ENCODE measurements at places on chromosomes 7 and 10.
A peak's percentile ranks its signal among the peaks of the same experiment; 100 is the strongest.

GRCh38 chr10:103834436-103835095, 20.8 kb downstream of the SH3PXD2A start:
- no peak for DNase-seq

DNA sequence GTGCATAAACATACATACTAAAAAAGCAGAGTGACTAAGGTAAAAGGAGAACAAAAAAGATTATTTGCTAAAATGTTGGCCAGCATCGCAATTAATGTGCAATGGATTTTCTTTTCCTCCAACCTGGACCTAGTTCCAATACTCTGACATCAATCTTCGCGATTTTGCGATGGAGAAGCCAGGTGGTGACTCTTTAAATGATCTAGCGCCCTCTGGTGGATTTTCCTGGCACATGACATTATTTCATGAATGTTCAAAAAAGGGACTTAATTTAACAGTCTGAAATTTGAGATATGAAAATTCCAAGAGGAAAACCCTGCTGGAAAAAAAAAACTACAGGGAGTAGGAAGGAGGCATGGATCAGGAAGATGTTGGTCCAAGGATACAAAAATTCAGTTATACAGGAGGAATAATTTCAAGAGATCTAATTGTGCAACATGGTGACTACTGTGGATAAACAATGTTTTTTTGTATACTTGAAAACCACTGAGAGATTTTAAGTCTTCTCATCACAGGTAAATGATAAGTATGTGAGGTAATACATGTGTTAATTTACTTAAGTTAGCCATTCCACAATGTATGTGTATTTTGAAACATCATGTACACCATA, 4.3 kb upstream of the KCNMA1 start:
- DNase-seq, result no peak

DNA sequence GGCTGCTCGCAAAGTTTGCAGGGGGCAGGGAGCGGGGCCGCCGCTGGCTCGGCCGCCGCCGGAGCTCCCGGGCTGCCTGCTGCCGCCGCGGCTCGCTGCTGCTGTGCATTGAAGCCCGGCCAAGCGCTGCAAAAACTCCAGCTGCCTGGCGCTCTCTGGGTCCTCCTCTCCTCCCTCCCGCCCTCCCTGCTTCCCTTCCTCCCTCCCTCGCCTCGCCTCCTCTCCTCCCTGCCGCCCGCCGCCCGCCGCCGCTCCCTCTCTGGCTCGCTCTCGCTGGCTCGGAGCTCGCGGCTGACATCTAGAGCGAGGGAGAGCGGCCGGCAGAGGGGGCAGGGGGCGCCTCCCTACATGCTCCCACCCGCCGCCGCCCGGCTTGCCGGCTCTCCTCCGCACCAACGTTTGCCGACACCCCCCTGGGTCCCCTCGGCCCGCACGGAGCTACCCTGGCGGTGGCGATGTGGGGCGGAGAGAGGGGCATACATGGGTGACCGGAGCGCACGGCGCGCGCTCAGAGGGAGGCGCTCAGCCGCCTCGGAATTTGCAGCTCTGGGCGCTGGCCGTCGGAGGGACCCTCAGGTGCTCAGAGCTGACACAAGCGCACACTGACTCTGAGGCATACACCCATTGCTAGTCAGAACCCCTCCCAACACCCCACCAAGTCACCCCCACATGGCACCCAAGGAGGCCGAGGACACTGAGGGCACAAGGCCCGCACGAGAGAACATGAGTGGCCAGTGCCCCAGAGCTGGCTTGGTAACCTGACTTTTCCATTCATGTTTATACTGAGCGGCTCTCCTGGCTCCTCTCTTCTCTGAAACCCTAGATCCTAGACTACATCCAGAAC, 1.2 kb upstream of the PLXNA4 start:
- no peak for DNase-seq

GRCh38 chr10:22640359-22640758, 74.0 kb downstream of the PIP4K2A start:
- no peak for DNase-seq

DNA sequence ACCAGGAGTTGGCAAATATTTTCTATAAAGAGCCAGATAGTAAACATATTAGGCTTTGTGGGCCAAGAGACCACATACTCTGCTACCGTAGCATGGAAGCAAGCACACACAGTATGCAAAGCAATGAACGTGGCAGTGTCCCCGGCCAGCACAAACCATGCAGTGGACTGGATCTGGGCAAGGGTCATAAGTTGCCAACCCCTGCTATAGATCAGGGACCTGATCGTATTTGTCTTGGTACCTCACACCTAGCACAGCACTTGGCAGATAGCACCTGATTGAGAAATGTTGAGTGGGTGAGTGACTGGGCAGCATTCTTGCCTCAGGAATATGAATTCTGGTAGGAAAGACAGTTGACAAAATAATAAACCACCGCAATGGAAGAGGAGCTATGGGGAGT, 331.9 kb downstream of the FGFR2 start:
- no peak for DNase-seq

DNA sequence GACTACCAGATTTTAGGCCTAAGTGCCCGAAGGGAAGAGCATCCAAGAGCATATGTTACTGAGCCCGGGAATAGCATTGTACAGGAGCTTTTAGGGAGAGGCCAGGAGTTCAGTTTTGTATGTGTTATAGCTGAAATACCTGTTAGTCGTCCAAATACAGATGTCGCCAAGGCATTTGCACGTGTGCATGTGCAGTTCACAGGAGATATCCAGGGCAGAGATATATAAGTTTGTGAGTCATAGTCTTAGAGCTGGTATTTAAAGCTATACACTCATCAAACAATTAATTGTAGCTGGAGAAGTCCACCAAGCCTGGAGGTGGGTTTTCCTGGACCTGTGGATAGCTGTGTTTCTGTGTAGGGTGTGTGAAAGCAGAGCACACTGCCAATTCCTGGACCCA, 394.0 kb upstream of the FZD8 start:
- no peak for DNase-seq

DNA sequence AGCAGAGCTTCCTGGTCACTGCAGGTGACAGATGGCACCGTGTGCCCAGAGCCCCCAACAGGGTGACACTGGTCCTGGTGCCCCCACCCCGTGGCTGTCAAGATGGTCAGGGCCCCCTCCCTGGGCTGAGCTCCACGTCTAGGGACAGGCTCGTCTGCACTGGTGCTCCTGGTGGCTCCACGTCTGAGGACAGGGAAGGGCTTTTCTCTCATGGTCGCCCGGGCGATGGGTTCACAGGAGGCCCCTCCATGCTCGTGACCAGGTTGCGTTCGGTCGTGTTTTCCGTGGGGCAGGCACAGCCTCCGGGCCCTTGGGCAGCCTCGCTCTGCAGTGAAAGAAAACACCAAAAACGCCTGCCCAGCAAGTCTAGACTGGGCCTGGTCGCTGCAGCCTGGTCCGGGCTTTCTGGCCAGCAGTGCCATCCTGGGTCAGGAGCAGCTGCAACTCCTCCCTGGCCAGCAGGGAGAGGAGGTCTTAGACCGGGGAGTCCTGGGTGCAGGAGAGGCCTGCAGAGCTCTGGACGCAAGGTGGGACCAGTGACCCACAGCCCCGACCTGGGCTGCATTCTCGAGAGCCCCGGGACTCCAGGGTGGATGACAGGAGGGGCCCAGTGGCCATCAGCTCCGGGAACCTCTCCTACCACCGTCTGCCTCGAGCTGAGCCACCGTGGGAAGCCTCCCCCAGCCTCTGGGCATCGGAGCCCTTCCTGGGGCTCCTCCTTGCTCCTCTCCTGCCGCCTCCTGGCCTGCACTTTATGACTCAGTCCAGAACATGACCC, 27.9 kb upstream of the UTF1 start:
- DNase-seq, result no peak

DNA sequence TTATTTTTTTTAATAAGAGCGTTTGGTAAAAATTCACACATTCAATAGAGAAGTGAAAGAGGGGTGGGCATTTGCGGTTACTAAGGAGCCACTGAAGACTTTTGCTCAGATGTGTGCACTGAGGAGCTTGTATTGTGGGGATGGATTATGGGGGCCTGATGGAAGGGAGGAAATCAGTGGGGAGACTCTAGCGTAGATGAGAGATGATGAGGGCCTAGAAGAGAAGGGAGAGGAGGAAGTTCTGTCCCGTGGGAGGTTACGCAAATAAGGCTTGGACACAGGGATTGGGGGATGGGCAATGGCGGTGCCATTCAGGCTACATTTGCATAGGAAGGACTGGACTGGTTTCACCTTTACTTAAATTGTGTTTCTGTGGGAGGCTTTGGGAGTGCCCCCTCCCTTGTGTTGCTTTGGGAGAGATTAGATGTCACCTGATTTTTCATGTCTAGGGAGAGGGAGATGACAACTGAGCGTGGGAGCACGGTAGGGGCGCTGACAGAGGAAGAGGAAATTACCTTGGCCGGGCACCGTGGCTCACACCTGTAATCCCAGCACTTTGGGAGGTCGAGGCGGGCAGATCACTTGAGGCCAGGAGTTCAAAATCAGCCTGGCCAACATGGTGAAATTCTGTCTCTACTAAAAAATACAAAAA, 2.2 kb upstream of the HIP1 start:
- DNase-seq, result no peak

DNA sequence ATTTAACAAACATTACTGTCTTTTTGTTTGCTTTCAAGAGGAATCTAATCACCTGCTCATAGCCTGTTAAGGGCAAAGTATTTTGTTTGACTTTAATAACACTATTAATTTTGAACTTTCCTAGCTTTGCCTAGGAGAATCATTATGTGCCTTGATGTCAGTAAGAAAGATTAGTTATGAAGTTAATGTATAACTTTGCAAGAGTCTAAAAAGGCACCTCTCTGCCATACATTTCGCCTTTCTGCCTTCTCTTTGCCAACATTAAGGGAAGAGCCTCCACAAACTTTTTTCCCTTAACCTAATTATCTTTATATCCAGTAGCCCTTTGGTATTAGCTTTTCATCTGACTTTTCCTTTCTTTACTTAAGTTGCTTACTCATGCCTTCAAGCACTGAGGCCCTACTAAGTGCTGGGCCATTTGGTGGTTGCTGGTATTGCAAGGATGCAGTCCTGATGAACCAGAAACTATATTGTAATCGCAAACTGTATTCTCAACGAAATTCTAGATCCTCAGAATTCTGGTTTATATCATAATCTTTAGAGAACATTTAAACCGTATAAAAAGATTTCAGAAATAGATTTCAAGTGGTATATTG, 108.5 kb downstream of the SND1 start:
- no peak for DNase-seq

- no peak for DNase-seq
These were observed 674 bp upstream of the FRA10AC1 start for GRCh38 chr10:93703066-93703465.

GRCh38 chr7:114944745-114945625, 23.1 kb downstream of the MDFIC start:
- peak; percentile 83 for DNase-seq

DNA sequence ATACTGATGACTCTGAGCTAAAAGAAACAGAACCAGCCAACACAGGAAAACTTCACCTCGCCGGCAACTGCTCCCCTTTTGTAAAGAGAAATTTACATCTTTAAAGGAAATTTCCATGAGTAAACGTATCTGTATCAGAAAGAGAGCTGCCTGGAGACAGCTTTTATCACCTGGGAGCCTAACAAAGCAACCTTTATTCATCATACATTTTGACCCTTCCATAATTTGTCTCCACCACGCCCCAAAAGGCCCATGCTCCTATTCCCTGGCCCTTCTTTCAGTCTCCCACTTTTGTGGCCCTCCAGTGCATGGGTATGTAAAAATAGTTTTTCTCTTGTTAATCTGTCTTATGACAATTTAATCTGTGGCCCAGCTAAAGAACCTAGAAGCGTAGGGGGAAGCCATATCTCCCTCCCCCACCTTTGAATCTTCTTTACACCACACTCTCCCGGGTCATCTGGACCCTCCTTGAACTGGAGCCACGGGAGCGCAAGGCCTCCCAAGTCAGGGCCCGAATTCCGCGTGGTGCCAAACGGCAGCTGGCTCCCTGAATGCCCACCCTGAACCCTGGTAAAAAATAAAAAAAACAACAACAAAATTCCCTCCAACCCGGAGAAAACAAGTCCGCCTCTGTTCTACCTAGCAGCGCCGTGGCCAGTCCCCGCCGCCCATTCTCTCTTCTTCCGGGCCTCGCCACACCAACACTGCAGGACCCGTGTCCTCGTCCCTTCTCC, 15.4 kb upstream of the FKBP9 start:
- DNase-seq, result no peak

- DNase-seq, result no peak
These were observed 6.3 kb upstream of the NSMCE4A start for GRCh38 chr10:121981346-121981745.

- DNase-seq, result no peak
These were observed 10.9 kb downstream of the PAPSS2 start for GRCh38 chr10:87670586-87670985.

- DNase-seq, result no peak
These were observed 89.8 kb upstream of the SAMD8 start for GRCh38 chr10:75021379-75022249.

DNA sequence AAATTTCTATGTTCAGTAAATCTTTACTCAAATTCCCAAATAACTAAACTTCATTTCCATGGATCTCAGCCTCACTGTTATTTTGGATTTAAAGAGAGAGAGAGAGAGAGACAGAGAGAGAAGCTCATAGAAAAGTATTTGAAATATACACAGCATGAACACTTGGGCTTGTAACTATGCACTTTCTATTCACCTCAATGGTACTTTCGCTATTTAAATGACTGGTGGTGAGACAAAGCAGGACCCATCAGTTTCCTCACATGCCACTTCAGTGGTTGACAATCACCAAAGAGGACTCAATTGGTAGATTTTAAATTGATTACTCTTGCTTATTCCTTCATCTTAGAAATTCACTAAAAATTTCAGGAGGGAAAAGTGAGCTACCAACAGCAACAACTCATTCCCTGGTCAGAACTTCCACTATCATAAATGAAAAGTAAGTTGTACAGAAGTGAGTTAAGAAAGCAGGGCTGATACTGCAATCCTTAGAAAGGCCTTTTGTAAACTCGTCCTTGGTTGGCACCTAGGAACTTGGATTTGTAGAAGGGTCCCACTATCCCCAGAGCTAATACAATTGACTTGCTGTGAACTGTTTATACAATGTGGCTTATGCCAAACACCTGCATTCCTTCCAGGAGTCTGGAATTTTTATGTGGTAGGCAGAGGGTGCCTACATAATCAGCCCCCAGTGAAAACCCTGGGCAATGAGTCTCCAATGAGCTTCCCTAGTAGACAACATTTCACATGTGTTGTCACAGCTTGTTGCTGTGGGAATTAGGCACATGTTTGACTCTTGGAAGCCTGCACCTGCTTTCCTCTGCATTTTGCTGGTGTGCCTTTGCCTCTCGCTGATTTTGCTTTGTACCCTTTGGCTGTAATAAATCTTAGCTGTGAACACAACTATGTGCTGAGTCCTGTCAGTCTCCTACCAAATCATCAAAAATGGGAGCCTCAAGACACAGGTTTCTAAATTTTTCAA, 10.8 kb downstream of the ERLIN1 start:
- DNase-seq, result no peak

DNA sequence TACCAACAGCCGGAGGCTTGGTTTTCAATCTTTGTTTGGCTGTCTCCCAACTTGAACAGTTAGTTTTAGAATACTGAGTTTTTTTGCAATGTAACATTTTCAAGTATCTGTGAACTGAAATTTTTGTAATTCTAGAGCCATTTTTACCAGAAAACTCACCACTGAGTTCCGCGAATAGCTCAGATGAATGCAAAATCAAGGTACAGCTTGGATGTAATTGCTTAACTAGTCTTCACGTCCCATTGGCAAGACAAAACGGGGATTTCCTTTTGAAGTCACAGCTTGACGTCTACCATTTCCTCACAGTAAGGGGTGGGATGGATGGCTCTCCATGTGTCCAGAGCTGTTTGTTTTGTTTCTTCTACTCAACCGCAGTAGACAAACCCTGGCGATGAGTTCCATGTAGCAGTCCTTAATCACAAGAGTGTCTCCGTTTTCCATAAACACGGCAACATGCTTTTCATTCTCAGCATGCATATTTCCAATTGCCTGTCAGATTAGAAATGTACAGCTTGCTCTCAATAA, 55.8 kb upstream of the FGFR2 start:
- no peak for DNase-seq

All from GM04503 (cell line).